Skeletal muscle tissue (tissue), 5 donors: ENCODE measurements at places on chromosomes 3 and 15. TPM values are rescaled to one million over a fixed set of nuclear protein-coding genes. Genes with fewer than 3 reads are reported as not detected.

Gene ZNF502
- total RNA-seq = 5.2 TPM

Gene OR5H14
- total RNA-seq = not detected

Gene C3orf85
- not detected for total RNA-seq

Gene FMN1
- 3.7 TPM for total RNA-seq

Gene SCAMP5
- 1.6 TPM for total RNA-seq

Gene GOLGA8A
- total RNA-seq = 8.9 TPM

Gene CATSPER2
- 3.1 TPM for total RNA-seq

Gene CYP1A1
- total RNA-seq = not detected

Gene IRAK2
- 1.6 TPM for total RNA-seq

Gene SUSD5
- total RNA-seq = 2.6 TPM

Gene PXK
- total RNA-seq = 16.2 TPM

Gene ZNF639
- total RNA-seq = 44.9 TPM

Gene CD200R1
- 5.7 TPM for total RNA-seq

Gene BCL6
- total RNA-seq = 7.8 TPM

Gene VGLL3
- 17.7 TPM for total RNA-seq

Gene CCNDBP1
- total RNA-seq = 45.4 TPM

Gene KNSTRN
- 15.7 TPM for total RNA-seq

Gene COX17
- 24.5 TPM for total RNA-seq

Gene SH2D7
- total RNA-seq = not detected

Gene EIF4A2
- total RNA-seq = 795 TPM

Gene MST1R
- total RNA-seq = 2.6 TPM

Gene TRH
- 0.52 TPM for total RNA-seq

Gene CLDN16
- total RNA-seq = under 0.01 TPM

Gene SLC51A
- 2.1 TPM for total RNA-seq
